Calu3 (cell line): ENCODE measurements at places on chromosomes 13 and 19.

- peak; percentile 69 for DNase-seq
Observed at GRCh38 chr19:1170938-1171754, 2.9 kb downstream of the SBNO2 start.

DNA sequence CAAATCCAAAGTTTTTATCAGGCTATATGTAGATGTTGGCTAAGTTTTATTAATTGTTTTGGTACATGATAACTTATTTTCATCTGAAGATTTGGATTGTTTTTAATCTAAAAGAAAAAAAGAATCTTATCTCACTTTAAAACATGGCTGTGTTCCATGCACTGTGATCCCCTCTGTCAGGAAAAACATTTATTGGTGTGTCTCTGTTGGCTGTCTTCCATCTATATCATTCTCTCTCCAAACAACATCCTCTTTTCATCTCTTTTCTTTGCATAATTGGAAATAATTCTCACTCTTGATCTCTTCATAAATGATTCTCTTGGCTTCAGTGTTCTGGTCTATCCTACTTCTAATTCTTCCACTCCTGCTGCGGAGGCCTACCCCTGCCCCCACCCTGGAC lies 4.2 kb downstream of the NALCN start:
- DNase-seq: no peak

DNA sequence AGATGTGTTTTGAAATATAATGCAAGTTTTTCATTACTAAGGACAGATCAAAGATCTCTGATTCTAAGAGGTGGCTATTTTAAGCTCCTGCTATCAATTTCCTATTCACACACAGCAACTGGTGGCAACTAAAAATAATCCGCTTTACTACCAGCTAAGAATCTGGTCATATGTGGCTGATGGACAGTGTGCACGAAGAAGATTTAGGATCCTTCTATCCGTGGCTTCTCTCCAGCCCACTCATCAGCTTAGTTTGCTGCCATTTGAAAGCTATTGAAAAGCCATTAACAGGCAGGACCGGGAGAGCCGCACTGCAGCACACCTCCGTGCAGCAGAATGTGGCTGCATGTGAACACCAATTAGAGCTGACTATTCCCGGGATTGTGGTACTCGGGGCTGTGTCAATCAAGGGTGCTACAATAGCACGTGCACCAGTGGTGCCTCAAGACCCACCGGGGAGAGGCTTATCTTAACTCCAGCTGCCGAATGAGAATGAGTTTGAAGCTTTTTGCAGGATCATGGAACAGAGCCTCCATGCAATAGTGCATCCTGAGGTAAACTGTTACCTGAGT lies at the start of gene MYO16:
TSS of gene MYO16 (plus strand) at position 431 of the 572 bp plus-strand sequence. CDS start 234 bp downstream, outside the sequence.
- no peak for DNase-seq

DNA sequence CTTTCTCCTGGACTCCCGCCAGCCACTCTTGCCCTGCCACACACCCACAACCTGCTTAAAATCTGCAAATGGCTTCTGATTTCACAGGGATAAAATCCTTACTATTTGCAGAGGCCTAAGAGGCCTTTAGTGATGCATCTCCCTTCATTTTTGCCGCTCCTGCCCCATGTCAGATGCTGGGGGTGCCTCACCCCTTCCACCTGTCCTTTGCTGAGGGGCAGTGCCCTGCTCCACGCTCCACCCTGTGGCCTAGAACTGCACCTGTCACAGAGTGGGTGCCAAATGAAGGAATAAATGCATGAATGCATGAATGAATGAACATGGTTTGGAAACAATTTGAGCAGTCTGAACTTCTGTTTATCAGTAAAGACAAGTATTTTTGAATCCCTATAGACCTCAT lies 34.1 kb upstream of the UQCRFS1 start:
- DNase-seq: no peak

- DNase-seq: no peak
Observed at GRCh38 chr13:41244556-41244955, 18.8 kb downstream of the MTRF1 start.

- no peak for DNase-seq
Observed at GRCh38 chr19:3106509-3107141, 12.5 kb downstream of the GNA11 start.

DNA sequence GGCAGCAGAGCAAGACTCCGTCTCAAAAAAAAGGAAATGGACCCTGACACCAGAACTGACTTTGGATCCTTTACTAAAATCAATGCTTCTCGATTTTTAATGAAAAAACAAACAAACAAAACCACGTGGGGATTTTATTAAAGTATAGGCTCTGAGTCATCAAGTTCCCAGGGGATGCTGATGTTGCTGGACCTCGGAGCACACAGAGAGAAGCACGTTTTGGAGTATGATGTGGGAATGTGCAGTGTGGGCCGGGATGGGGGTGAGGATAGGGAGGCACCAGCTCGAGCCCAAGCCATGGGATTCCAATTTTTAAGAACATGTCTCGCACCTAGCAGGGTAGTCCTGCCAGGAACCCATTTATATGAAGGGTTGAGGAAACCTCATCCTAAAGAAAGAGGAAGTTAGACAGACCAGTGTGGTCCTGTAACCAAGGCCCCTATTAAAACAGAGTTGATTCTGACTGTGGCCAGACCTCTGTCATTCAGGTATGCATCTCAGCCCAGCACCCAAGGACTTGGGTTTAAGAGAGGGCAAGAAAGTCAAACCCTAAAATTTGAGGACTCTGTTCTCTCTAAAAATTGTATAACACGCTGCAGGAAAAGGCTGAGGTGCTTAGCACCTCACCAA lies 6.4 kb downstream of the FLT1 start:
- no peak for DNase-seq

- DNase-seq: no peak
Observed at GRCh38 chr19:55113570-55114039, 3.8 kb downstream of the PPP1R12C start.

- no peak for DNase-seq
Observed at GRCh38 chr19:45149129-45149528, 11.7 kb downstream of the NKPD1 start.

GRCh38 chr13:35984776-35985453 lies 146.3 kb downstream of the DCLK1 start:
- no peak for DNase-seq

DNA sequence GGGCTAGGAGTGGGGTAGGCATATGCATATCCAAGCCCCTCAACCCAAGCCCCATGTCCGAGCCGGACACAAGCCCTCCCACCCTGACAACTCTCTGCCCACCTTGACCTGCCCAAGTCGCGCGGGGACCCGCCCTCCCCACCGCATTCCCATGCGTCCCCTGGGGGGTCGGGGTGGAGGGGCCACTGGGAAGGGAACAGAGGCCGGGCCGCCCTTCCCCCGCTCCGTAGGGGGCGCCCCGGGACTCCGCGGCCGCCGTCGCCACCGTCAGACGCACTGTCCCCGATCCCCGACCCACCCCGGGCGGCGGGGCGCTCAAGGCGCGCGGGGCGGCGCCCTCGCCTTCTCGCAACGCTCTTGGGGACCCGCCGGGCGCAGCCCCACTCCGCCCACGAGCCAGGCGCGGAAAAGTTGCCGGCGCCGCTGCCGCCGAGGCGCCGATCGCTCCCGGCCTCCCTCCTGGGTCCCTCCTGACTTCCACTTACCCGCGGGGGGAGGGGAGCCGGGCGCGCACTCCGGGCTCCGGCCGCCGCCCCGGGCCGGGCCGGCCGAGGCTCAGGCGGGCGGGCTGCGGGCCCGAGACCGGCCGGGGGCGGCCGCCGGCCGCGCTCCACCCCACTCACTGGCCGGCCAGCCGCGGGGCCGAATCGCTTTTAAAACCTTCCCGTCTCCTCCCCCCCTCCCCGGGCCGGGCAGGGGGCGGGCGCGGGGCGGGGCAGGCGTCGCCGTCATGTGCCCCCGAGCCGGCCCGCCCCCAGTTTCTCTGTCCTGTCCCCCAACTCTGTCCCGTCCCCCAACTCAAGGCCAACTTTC lies 34.4 kb upstream of the NANOS3 start:
- DNase-seq: peak; percentile 83

DNA sequence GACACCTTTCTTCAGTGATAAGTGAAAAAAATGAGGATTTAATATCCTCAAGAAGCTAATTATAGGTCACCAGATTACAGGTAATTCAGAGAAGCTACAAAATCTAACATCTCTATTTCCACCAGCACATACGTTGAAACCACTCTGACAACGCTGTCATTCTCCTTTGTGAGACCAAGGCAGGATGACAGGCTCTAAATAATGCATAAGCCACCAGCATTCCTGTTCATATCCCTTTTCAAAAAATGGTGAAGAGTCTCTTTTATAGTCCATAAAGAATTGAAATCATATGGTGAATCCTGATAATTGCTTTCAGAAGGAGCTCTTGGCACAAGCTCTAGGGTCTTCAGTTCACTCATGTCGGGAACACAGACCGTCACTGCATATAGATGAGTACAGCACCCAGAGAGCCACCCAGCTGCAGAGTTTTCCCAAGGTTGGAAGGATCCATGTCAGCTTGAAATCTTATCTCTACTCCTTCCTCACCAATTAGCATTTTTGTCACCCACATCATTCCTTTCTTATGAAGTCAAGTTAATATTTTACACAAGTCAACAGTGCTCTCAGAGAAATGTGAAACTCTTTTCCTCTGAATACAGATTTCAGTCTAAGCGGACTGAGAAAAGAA lies 431.4 kb downstream of the TBC1D4 start:
- DNase-seq: no peak

DNA sequence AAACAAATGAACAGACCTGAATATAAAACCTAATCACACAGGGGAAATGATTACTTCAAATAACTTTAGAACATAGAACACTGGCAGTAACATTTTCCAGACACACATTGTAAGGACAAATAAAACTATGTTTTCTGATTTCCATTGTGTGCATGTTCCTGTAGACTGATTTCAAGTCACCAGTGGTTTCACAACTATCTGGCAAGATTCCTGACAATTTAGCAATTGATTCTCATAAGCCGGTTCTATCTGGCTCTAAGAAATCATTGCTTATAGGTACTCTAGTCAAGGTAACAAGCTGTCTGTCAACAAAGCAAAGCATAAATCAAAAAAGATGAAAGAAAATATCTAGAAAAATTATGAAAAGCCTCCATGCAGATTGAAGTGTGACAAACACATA lies 19.6 kb upstream of the PCCA start:
- no peak for DNase-seq

DNA sequence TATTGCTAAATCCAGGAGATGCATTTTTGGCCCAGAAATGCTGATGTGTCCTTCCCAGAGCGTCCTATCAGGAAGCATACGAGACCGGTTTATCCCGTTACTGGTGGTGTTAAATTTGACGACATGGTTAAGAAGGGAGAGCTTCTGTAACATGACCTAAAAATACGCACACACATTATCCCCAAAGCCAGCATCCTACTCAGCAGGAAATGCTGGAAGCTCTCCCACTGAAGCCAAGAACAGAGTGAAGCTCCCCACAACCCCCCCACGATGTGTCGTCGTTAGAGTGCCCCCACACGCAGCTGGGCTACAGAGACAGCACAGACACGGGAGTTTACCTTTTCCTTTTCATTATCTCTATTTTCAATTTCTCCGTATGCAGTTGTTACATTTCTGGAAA lies 45.1 kb upstream of the MCF2L start:
- DNase-seq: no peak

- no peak for DNase-seq
Observed at GRCh38 chr19:50311723-50312635, 17.2 kb downstream of the KCNC3 start.

DNA sequence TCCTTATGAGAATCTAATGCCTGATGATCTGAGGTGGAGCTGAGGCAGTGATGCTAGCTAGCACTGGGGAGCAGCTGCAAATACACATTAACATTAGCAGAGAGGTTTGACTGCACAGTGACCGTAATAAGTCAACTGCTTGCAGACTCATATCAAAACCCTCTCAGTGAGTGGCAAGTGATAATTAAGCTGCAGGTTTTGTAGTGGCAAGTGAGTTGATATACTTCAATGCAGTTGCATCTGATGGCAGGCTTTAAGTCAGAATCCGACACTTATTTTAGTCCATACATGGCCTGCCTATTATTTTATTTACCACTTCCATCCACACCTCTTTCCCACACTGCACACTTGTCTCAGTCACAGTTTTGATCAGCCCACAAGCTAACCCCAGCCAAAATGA lies 209.2 kb upstream of the IRS2 start:
- DNase-seq: no peak

- DNase-seq: no peak
Observed at GRCh38 chr19:58007285-58007684, 4.7 kb upstream of the ZNF606 start.

DNA sequence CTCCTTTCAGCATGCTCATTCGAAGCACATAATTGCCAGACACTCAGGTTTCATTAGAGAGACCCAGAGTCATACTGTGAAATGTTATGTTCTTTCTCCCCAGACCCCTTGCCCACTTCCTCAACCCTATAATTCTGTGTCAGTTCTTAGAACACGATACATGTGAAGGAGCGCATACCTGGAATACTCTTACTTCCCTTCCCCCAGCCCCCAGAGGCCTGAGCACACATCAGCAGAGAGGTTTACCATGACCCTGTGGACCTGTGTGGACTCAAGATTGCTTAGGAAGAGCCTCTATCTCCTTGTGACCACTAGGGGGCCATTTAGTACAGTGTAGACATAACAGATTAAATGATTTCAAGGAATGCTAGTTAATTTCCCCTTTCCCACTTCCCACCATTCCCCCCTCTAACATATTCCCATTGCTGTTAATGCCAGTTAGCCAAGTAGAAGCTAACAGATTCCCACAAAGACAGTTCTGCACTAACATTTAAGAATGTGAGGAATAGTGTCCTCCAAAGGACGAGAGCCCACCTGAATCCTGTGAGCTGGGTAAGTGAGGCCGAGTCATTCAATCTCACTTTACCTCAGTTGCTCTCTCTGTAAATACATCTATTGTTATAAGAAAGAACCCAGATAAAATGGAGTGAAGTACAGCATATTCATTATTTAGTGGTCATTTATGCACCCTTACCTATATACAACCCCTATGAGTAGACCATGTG lies 154.2 kb upstream of the MAB21L1 start:
- peak; percentile 9 for DNase-seq
